ENCODE measurements at places on chromosomes 1 and 21. TPM values are rescaled to one million over a fixed set of nuclear protein-coding genes. Genes with fewer than 3 reads are reported as not detected.

Gene GABPB2
- polyA plus RNA-seq = 11.4 TPM

Gene PAFAH2
- polyA plus RNA-seq = 12.1 TPM

Gene MPL
- polyA plus RNA-seq = 0.63 TPM

Gene MX1
- 31.7 TPM for polyA plus RNA-seq

Gene AGT
- polyA plus RNA-seq = 10.0 TPM

Gene PLXNA2
- polyA plus RNA-seq = 10.7 TPM

Gene UBL4B
- not detected for polyA plus RNA-seq
